Dermis microvascular lymphatic vessel endothelial cell (primary cell): ENCODE measurements at places on chromosomes 12 and 14. TPM values are rescaled to one million over a fixed set of nuclear protein-coding genes. Genes with fewer than 3 reads are reported as not detected.

Gene NPFF
- not detected in 2 replicates for total RNA-seq

Gene SERPINA10
- not detected in 2 replicates for total RNA-seq

Gene ENDOU
- total RNA-seq, result under 0.01 TPM in 2 replicates

Gene ARID2
- total RNA-seq, result 10.8 and 17.3 TPM in 2 replicates

Gene NRIP2
- 0.13 TPM in 1 of 2 replicates, not detected in the other for total RNA-seq

Gene SLC38A2
- total RNA-seq, result 451 and 539 TPM in 2 replicates

Gene INHBE
- not detected in 2 replicates for total RNA-seq

Gene FOXM1
- total RNA-seq, result 4.7 and 5.1 TPM in 2 replicates

Gene HOXC12
- not detected in 2 replicates for total RNA-seq

Gene CISTR
- not detected in 2 replicates for total RNA-seq

Gene GON7
- 10.1 and 14.6 TPM in 2 replicates for total RNA-seq

Gene AMDHD1
- total RNA-seq, result under 0.01 TPM in 2 replicates

Gene KRT86
- total RNA-seq, result under 0.01 TPM in 1 of 2 replicates, not detected in the other

Gene STYK1
- total RNA-seq, result 3.2 and 6.7 TPM in 2 replicates

Gene CERS5
- 25.8 and 28.1 TPM in 2 replicates for total RNA-seq

Gene COX8C
- not detected in 2 replicates for total RNA-seq

Gene DAO
- total RNA-seq, result not detected in 2 replicates
